Stimulated activated naive CD4-positive, alpha-beta T cell treated with Interleukin-2 at 50 U/mL for 16 hours (primary cell): ENCODE measurements at places on chromosomes 7 and 10.

GRCh38 chr10:26837139-26837538 is 23.6 kb downstream of the ABI1 start:
- DNase-seq: no peak

- no peak for DNase-seq
These were observed 2.3 kb downstream of the LRRTM3 start for GRCh38 chr10:66927971-66928770.

GRCh38 chr7:43616977-43617376 is 34.1 kb downstream of the STK17A start:
- DNase-seq: no peak

- DNase-seq: no peak
These were observed 13.9 kb downstream of the MGAM2 start for GRCh38 chr7:142125256-142125955.

DNA sequence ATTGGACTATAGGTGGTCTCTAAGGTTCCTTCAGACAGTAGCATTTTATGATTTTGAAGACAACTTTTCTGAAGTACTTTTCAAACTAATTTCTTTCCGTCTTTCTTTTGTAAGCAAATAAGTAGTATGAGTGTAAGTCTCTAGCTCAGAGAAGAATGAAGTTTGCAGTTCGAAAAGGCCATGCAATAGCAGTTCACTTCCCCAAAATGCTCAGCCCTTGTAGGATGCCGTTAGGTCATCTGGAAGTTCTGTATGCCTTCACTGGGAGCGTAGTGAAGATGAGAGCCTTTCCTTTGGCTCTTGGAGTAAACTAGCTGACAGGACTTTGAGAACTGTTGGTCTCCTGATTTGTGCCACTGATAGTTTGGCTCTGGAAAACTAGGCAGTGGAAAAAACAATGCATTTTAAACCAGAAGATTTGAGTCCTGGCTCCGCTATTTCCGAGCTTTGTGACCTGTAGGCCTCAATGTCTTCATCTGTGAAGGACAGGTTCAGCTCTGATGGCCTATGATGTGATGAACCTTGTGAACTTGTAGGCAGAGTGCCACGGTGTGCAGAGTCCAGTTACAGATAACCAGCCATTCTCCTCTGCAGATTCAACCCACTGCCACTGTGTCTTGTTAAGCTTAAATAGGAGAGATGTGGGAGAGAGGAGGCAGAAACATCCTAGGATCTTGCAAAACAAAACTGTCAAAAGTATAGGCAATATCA is 18.8 kb downstream of the SGPL1 start:
- DNase-seq: no peak

DNA sequence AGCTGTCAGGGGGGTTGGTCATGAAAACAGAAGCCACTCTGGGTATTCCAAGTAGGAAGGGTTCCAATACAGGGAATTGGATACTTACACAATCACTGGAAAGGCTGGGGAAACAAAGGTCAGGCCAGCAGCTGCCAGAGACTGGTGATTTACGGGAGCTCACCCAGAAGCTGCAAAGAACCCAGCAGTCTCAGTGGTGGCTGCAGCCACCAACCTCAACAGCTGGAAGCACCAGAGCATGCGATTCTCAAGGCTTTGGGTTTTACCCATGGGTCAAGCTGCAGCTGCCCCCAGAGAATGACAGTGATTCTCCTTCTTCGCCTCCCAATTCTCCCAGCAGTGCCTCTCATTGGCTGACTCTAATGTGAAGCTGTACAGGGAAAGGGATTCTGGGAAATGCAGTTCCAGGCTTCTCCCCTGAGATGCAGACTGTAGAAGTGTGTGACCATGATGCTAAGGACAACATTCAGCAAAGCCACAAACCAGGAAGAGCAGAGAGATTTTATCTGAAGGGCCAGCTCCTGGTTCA is 107.2 kb upstream of the TCF7L2 start:
- DNase-seq: no peak

DNA sequence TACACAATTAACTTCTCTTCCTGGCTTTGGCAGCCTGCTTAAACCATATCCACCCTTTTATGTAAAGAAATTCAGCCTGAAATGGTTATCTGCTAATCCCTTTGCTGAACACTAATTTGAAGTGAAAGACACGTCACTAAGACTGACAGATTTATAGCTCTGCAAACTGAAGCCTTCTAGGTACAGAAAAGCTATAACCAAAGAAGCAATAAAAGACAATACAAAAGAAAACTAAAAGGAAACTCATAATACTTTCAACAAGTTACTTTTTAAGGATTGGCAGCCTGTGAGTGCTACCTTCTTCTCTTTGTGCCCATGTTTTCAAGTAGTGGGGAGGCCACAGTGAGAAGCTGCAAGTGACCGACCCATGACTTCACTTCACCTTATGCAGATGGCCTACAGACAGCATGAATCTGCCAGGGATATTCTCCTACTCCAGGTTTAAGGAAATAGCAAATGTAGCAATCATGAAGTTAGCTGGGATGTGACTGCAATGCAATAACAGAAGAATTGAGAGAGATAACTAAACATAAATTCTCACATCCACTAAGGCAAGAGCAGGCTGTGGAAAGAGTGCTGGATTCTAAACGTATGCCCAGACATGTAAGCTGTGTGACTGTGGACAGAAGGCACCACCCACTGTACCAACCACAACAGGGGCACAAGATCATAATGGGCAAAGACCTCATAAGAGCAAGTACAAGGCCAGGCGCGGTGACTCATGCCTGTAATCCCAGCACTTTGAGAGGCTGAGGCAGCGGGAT is 10.7 kb upstream of the SPOCK2 start:
- no peak for DNase-seq

DNA sequence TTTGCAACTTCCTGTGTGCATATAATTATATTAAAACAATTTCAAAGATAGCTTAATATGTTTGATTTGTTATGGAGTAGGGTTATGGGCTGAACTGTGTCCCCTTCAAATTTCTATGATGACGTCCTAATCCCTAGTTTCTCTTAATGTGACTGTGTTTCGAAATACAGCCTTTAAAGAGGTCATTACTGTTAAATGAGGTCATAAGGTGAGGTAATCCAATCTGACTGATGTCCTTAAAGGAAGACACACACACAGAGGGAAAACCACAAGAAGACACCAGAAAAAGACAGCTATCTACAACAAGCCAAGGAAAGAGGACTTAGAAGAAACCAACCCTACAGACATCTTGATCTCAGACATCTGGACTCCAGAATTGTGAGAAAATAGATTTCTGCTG is 407.4 kb downstream of the MAGI2 start:
- DNase-seq: no peak

- DNase-seq: no peak
These were observed 1.7 kb downstream of the STN1 start for GRCh38 chr10:103916254-103916653.

GRCh38 chr10:12750526-12751201 is 250.8 kb downstream of the CCDC3 start:
- no peak for DNase-seq

DNA sequence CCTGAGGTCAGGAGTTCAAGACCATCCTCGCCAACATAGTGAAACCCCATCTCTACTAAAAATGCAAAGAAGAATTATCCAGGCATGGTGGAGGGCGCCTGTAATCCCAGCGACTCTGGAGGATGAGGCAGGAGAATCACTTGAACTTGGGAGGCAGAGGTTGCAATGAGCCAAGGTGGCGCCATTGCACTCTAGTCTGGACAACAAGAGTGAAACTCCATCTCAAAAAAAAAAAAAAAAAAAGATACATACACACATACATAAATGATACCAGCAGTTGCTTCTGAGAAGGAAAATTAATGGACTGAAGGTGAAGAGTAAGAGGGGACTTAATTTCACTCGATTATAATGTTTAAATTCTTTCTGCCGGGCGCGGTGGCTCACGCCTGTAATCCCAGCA is 40.2 kb upstream of the PAX2 start:
- DNase-seq: no peak

GRCh38 chr7:145839814-145840213 is 276.8 kb upstream of the CNTNAP2 start:
- DNase-seq: no peak

DNA sequence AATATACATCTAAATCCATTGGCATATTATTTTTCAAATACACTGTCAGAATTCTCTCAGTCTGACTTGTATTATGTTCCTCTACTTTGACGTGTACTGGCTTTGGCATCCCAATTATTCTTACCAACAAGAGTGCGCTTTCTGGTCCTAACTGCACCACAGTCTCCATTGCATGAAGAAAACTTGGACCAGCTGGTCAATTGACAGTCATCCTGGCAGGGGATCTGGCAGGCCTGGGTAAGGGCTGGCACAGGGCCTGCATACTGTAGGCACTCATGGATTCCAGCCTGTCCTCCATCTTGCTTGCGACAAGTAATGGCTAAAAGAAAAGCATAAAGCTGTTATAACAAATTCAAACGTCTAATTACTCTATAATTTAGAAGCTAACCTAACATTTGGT is 384.9 kb downstream of the THSD7A start:
- DNase-seq: no peak

GRCh38 chr10:12509794-12510100 is 160.4 kb downstream of the CAMK1D start:
- DNase-seq: no peak

DNA sequence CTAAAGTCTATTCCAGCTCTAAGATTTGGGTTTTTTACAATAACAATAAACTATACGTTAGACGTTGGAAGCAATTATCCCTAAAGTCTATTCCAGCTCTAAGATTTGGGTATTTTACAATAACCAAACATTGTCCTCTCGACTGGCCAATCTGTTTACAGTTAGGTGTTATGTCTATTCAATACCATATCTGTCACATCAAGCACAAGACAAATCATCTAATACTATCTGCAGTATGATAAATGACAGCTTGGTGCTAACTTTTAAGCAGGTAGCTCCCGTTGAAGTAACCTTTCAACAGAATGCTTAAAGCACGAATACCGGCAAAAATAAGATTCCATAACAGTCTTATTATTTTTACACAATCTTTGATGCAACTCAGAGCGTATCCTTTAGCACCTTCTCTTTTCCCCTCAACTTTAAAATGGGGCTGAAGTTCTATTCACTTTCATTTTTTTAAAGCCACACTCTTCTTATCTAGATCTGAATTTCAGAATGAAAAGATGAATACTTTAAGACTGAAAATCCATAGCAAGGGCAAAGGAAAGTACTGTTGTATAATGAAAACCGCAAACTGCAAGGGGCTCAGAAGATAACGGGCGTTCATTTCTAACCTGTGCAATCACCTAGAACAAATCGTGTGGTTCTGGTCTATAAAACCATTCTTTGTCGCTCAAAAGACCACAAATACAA is 925 bp downstream of the H2AZ2 start:
- DNase-seq: no peak

DNA sequence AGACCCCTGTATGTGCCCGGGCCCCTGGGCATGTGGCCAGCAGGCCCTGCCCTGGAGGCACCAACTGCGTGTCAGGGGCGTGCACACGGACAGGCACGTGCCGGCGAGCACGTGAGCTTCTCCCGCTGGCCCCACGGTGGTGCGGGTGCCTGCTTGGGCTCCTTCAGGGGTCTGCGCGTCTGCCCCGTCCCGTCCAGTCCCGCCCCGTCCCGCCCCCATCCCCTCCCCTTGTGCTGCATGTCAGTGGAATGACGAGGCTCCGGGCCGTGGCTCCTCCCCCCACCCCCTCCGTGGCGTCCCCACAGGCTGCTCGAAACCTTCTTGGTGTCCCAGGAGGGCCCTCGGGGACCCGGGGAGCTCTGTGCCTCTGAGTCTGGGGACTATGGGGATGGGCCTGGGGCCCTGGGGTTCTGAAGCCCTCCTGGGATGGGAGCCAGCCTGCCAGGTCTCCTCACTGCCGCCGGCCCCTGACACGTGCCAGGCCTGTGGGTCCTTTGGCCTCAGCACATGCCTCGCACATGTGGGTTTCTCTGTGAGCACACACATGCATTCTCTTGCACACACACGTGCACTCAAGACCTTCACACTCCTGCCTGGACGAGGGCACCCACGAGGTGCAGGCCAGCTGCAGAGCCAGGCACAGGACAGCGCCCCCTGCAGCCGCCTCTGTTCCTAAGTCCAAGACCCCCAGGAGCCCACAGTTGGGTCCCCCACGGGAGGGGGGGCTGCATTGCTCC is 27.5 kb upstream of the AMZ1 start:
- no peak for DNase-seq

DNA sequence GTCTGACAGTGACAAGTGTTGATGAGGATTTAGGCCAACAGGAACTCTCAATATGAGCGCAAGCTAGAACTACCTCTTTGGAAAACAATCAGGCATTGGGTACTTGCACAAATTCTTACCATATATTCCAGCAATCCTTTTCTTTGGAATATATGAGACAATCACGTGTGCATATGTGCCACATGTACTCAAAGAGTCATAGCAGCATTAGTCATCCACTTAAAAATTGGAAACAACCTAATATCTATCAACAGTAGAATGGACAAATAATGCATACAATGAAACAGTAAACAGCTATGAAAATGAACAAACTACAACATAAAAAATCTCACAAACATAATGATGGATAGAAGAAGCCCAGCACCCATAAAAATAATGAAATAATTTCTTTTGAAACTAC is 179.7 kb downstream of the GLI3 start:
- DNase-seq: no peak
